MV-4-11 (cell line): ENCODE measurements at places on chromosomes 16 and 17.

- no peak for DNase-seq
Observed at GRCh38 chr16:87550495-87550961, 51.8 kb upstream of the JPH3 start.

DNA sequence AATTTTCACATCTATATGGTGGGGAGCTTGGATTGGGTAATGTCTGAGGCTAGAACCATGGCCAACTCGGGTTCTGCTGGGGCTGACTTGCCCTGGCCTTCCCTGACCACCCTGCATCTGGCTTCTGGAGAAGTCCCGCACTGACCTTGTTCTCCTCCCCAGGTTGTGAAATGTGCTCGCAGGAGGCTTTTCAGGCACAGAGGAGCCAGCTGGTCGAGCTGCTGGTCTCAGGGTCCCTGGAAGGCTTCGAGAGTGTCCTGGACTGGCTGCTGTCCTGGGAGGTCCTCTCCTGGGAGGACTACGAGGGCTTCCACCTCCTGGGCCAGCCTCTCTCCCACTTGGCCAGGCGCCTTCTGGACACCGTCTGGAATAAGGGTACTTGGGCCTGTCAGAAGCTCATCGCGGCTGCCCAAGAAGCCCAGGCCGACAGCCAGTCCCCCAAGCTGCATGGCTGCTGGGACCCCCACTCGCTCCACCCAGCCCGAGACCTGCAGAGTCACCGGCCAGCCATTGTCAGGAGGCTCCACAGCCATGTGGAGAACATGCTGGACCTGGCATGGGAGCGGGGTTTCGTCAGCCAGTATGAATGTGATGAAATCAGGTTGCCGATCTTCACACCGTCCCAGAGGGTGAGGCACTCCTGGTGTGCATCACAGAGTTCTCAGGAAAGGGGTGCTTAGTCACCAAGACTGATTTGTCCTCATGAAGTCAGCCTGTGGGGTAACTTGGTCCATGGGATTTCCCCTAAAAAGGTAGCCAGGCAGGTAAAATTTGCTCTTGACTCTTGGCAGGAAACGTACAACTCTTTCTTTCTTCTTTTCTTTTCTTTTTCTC, 6.1 kb downstream of the NOD2 start:
- peak; percentile 56 for DNase-seq

DNA sequence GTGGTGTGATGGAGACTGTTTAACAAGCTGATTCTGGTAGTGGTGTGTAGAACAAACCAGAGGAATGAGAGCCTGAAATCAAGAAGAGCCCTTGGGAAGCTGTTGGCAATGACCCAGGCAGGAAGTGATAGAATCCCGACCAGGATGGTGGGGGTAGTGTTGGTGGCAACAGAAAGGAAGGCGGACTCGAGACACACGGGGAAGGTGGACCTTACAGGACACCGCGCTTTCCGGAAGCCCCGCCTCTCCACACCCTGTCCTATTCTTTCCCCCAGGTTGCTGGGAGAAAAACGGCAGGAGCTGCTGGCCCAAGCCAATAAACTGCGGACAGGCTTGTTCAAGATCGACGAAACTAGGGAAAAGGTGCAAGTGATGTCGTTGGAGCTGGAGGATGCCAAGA, 30.0 kb upstream of the KDM6B start:
- DNase-seq: no peak

DNA sequence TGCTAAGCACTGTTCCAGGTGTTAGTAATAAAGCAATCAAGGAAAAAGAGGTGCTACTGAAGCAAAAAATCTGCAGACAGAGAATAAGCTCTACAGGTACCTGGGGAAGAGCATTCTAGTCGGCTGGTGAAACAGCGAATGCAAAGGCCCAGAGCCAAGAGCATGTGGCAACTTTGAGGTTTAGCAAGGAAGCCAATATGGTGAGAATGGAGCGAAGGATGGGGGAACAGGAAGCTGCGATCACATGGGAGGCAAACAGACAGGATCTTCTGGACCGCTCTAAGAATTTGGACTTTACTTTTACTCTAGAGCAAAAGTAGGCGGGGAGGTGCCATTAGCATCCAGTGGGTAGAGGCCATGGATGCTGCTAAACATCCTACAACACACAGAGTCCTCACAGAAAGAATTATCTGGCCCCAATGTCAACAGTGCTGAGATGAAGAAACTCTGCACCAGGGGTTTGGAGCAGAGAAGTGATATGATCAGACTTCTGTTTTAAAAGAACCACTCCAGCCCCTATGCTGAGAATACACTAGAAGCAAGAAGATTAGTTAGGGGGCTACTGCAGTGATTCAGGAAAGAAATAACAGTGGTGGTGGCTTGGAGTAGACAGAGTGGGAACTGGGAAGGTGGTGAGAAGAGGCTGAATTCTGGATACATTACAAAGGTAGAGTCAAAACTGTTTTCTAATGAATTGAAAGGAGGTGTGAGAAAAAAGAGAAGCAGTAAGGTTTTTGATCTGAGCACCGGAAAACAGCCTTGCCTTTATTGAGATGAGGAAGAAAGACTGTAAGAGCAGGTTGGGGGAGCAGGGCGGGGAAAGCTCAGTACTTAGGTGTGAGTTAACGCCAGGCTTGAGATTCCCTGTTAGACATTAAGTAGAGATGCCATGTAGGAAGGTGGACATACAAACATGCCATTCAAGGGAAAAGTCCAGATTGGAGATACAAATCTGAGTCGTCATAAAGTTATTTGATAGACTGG, 11.0 kb downstream of the EFTUD2 start:
- peak; percentile 73 for DNase-seq

- no peak for DNase-seq
Observed at GRCh38 chr16:10622036-10622921, 41.9 kb upstream of the EMP2 start.

DNA sequence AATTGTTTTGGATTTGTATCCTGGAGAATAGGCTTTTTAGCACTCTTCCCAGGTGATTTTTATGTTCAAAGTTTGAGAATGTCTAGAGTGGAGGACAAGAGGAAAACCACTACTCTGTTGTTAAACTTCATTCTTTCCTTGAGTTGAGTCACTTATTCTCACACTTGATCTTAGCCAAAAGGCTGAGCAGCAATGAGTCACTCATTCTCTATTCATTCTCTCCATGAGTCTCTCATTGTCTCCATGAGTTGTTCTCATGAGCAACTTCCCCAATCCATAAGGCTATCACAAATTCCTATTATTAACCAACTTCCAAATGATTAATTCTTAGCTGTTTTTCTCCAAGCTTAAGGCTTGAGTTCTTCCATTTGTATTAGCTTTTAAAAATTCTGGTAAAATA, 1393.3 kb downstream of the CDH8 start:
- peak; percentile 10 for DNase-seq

- no peak for DNase-seq
Observed at GRCh38 chr17:36498560-36499300, 12.2 kb downstream of the ZNHIT3 start.

GRCh38 chr16:53695070-53695469, 8.6 kb downstream of the RPGRIP1L start:
- DNase-seq: no peak

- DNase-seq: no peak
Observed at GRCh38 chr17:50798424-50799288, 31.3 kb upstream of the ANKRD40CL start.

GRCh38 chr17:46977348-46977747, 1.7 kb downstream of the RPRML start:
- no peak for DNase-seq

DNA sequence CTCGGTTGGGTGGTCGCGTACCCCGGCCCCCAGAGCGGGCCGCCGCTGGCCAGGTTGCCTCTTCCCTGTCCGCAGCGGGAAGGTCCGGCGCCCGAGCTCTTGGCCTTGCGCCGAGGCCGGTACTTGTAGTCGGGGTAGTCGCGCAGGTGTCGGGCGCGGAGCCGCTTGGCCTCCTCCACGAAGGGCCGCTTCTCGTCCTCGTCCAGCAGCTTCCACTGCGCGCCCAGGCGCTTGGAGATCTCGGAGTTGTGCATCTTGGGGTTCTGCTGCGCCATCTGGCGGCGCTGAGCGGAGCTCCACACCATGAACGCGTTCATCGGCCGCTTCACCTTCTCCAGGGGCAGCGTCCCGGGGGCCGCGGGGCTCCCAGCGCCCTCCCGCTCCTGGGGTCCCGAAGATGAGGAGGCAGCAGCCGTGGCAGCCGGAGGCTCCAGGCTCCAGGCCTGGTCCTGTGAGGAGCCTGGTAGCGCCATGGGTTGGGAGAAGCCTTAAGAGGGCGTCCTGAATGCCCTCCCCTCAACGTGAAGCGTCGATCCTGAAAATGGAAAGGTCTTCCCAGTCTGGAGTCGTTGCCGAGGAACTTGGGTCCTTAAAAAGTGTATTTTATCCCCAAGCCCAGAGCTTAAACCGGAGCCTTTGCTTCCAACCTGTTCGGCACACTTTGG, 558 bp downstream of the SOX15 start:
- peak; percentile 74 for DNase-seq

DNA sequence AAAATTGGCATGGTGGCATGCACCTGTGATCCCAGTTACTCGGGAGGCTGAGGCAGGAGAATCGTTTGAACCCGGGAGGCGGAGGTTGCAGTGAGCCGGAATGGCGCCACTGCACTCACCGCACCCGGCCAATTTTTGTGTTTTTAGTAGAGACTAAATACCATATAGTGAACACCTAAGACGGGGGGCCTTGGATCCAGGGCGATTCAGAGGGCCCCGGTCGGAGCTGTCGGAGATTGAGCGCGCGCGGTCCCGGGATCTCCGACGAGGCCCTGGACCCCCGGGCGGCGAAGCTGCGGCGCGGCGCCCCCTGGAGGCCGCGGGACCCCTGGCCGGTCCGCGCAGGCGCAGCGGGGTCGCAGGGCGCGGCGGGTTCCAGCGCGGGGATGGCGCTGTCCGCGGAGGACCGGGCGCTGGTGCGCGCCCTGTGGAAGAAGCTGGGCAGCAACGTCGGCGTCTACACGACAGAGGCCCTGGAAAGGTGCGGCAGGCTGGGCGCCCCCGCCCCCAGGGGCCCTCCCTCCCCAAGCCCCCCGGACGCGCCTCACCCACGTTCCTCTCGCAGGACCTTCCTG, at the start of gene HBQ1:
Gene HBQ1 (plus strand): TSS at position 359 of the 575 bp plus-strand sequence. CDS start 28 bp downstream, at position 387.
- no peak for DNase-seq

GRCh38 chr16:28897826-28898225, 19.5 kb downstream of the ATP2A1 start:
- DNase-seq: no peak

DNA sequence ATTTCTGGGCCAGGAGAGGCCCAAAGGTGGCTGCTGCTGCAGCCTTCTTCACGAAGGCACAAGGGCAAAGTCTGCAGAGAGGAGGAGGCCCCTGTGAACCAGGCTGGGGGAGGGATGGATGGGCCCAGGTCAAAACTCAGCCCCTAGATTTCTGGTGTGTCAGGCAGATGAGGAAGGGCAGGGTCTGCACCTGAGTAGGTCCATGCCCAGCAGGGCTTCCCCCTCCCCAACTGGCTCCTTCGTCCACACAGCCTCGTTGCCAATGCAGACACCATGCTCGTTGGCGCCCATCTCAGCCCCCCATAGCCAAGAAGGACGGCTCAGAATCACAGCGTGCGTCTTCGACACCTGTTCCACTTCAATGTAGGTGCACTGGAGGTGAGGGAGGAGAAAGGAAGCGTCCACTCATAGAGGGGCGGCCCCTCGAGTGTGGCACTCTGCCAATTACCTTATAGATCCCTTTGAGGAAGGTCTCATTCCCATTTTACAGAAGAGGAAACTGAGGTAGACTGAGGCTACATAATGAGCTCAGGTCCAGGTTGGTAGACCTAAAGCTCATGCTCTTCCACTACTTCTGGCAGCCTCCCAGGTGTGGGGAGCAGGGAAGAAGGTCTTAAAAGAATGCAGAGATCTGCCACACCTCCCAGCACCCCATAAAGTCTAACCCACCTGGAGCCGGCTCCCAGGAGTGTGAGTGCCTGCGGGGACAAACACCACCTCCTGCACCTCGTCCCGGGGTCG, 902 bp downstream of the SCRN2 start:
- no peak for DNase-seq

DNA sequence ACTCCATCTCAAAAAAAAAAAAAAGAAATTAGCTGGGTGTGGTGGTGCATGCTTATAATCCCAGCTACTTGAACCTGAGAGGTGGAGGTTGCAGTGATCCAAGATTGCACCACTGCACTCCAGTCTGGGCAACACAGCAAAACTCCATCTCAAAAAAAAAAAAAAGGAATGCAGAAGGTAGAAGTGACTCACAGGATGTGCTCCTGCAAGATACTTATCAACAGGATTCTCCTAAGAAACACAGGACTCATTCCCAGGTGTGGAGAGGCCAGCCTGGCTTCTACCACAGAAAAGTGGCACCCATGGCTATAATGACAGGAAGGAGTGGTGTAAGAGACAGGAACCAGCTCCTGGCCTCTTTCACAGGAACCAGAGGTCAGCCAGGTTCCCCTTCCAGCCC, 13.8 kb downstream of the ELMO3 start:
- no peak for DNase-seq

- no peak for DNase-seq
Observed at GRCh38 chr16:25845901-25846300, 154.1 kb downstream of the HS3ST4 start.

DNA sequence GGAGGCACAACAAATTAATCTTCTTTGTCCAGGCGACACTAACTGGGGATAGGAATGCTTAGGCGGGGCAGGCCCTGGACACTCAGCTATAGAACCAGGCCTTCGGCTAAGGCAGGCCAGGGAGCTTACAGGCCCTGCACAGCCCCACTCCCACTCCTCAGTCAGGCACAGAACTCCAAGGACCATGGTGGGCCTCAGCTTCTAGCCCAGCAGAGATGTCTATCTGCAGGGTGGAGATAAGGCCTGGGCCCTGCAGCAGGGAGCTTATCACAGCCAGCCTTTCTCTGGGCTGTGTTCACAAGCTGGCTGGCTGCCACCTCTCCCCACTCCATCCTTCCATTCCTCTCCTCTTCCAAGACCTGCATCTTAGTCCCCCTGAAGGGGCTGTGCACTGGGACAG, 68.1 kb downstream of the TMEM132E start:
- DNase-seq: no peak

DNA sequence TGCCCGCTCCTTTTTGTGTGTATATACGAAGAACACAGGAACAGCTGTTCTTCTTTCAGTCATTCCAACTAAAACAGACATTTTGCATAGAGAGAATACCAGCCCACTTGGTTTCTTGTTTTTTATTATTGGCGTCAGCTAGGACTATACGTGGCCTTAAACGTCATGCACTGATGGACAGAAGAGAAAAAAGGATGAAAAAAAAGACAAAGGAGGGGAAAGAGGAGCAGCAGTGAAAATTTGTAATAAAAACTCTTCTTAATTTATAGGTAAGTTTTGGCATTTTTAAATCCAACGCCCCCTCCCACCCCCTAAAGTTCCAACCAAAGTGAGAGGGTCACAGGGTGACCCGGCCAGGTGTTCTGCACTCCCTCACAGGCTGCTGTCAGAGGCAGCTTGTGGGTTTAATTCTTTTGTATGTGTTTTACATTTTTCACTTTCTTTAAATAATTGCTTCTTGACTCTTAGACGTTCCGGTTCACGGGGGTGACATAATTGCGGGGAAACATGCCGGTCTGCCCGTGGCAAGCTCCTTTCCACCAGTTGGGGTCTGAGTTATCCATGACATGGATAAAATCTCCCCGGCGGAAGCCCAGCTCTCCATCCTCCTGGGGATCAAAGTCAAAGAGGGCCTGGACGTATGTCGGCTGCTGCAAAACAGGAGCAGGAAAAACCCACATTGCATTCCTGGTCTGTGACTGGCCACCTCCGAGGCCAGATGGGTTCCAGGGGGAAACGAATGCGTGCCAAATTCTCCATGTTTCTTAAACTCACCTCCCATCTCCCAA, 30.9 kb upstream of the SLC25A19 start:
- no peak for DNase-seq

- DNase-seq: no peak
Observed at GRCh38 chr17:4162321-4162720, 19.3 kb downstream of the CYB5D2 start.
